A549 treated with Mapracorat at 1 μM for 4 hours (cell line): ENCODE measurements at places on chromosomes 3 and 15. TPM values are rescaled to one million over a fixed set of nuclear protein-coding genes. Genes with fewer than 3 reads are reported as not detected.

ULK4 gene
- 4.4 to 8.7 TPM (median 6.1 TPM) in 5 replicates for total RNA-seq

C3orf62 gene
- total RNA-seq: 1.5 to 2.5 TPM (median 1.8 TPM) in 5 replicates

CCDC9B gene
- total RNA-seq: 17.1 to 25.1 TPM (median 20.2 TPM) in 5 replicates

CNOT10 gene
- 22.4 to 29.5 TPM (median 28.1 TPM) in 5 replicates for total RNA-seq

MORC1 gene
- total RNA-seq: not detected in 5 replicates

UPK1B gene
- 10.7 to 14.6 TPM (median 12.3 TPM) in 5 replicates for total RNA-seq

LRRIQ4 gene
- total RNA-seq: not detected in 5 replicates

CHRM5 gene
- total RNA-seq: 0.03 to 0.04 TPM in 2 of 5 replicates, not detected in the others

TM4SF1 gene
- 1,029 to 1,594 TPM (median 1,260 TPM) in 5 replicates for total RNA-seq

B3GALNT1 gene
- total RNA-seq: 0.08 to 0.27 TPM (median 0.22 TPM) in 5 replicates

CACNA2D3 gene
- total RNA-seq: 0.09 to 0.34 TPM (median 0.17 TPM) in 5 replicates

C3orf20 gene
- 0.06 to 0.07 TPM in 2 of 5 replicates, not detected in the others for total RNA-seq
